ENCODE measurements at places on chromosomes 3 and 15.

GRCh38 chr3:143151004-143151731 lies 31.6 kb downstream of the CHST2 start:
- no peak for DNase-seq

- DNase-seq, result no peak
Measured at GRCh38 chr3:12495749-12496452, 11.6 kb downstream of the TSEN2 start.

DNA sequence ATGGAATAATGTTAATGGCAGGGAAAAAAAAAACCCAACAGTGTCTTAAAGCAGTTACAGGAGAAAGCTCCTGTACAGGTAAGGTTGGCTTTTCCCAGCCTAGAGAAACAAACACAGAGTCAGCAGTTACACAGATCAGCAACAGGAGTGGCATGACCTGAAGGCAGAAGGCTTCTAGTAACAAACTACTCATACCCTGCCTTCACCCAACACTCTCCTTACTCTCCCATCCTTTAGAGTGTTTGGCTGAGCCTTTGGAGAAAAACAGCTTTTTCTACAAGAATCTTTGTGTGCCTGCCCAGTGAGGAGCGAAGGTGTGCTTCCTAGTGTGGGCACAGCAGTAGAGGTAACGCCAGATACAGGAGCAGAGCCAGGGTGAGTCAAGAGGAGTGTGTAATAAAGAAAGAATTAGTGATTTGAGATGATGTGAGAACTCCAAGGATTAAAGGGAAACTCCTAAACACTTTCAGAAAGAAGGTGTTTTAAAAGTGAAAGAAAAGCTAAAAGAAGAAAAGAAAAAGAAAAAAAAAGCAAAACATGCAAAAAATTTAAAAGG lies 152.7 kb downstream of the POLR2M start:
- DNase-seq, result no peak

- DNase-seq, result peak; percentile 46
Measured at GRCh38 chr3:123757281-123757940, 126.7 kb downstream of the MYLK start.

DNA sequence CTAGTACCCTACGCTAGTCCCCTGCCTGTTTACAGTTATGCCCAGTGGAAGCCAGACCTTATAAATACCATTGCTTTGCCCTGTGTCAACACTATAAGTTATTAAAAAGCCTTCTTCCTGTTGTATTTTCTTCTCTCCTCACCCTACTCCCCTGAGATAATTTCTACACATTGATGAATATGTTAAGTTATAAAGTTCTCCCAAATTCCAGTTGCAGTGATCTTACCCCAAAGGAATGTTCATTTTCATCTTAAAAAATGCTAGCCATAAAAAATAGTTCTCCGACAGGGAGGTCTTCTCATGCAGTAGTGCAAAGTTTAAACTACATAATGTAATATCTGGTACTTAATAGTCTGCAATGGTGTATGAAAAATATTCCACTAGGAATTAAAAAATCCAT lies 58.6 kb downstream of the MAP2K5 start:
- no peak for DNase-seq
